ENCODE measurements at places on chromosomes 2 and 18.

DNA sequence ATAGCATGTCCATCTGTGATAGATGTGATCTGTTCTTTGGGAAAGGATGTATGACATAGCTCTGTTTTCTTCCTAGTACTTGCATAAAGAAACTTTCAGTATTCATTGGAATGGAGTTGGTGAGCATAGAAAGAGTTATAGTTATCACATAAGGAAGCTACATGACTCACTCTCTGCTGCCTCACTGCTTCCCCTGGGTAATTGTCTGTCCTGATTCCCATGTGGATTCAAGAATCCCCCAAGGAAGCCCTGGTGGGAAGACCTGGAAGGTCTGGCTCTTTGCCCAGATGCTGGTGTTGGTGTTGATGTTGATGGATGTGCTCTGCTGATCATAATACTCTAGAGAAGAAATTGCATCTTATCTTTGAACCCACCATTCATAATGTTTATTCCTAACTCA, 60.6 kb downstream of the PTPN4 start:
- no peak for DNase-seq

DNA sequence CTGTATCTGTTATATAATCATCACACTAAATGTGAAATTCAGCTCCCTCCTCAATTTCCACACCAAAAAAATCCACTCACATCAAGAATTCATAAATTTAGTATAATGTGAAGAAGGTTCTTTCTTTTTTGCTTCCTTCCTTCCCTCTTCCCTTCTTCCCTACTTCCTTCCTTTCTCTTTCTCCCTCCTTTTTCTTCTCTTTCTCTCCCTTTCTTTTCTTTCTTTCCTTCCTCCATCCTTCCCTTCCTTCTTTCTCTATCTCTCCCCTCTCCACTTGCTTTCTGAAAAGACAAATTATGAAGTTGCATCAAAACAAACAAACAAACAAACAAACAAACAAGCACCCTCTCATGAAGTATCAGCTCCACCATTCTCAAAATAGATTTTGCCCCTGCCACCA, 290.0 kb downstream of the PDE11A start:
- no peak for DNase-seq

- DNase-seq = no peak
Observed at GRCh38 chr18:76394780-76395476, 100.1 kb downstream of the ZNF516 start.

DNA sequence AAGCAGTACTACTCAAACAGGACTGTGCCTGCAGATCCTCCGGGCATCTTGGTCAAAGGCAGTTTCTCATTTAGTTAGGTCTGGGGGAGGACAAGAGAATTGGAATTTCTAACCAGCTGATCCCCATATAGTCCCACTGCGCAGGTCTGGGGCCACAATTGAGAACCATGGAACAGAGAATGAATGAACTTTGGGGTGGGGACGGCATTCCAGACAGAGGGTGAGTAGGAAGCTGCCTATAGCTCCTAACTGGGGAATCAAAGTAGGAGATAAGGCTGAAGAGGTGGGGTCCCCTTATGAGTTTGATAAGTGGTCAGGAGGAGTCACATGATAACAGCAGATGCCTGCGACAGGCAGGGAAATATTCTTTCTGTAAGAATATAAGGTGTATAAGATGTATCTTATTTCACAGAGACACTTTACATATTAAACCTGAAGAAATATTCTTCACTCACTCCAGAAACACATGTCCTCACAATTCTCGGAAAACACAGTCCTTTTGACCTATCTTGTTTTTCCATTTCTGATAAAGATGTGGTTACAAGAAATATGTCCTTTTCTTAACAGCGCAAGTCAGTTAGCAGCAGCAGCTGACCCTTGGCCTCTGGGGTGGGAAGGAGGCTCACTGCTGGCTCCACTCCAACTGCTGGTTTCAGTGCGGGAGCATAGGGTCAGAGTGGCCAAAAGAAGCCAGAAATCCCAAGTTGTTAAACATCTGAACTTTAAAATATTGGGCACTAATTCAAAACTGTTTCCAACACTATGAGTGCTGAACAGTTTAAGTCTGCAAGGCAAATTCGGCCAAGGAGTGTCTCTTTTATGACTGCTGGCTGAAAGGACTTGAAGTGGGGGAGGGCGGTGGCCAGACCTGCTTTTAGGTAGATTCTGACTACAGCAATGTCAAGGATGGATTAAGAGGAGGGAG, 12.6 kb upstream of the TMEM214 start:
- no peak for DNase-seq

GRCh38 chr2:20314562-20315501, 35.8 kb downstream of the PUM2 start:
- no peak for DNase-seq

DNA sequence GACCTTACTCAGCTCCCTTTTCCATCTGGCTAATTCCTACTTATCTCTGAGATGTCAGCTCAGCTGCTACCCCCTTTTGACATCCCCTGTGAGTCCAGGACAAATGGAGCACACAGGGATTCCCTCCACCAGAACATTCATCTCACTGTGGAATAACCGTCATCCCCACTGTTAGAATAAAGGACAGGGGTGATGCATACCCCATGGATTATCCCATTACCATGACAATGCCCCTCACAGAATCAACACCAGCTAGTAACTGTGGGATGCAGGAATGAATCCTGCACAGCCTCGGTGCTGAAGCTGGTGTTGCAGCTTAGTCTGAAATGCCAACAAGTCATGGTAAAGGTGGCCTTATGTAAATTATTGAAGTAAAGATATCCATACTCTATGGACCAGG, 624.8 kb upstream of the RAB6C start:
- DNase-seq = no peak

- DNase-seq = no peak
Observed at GRCh38 chr2:197013098-197013497, 86.6 kb upstream of the PGAP1 start.

GRCh38 chr2:174312581-174313234, 22.0 kb upstream of the SP9 start:
- DNase-seq = no peak

DNA sequence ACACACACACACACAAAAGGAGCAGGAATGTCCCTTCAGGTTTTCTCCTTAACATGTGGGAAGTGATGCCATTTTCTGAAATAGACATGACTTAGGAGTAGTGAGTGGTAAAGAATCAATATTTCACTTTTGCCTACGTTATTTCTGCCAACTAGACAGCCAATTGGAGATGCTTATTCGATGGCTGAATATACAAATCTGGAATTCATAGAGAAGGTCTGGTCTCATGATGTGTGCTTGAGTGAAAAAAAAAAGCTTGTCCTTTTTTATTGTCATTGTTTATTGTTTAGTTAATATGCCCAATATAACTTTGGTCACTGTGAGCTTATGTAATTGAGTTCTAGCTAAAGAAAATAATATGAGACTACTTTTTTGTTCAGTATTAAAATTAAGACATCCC, 284.3 kb downstream of the GULP1 start:
- DNase-seq = no peak

DNA sequence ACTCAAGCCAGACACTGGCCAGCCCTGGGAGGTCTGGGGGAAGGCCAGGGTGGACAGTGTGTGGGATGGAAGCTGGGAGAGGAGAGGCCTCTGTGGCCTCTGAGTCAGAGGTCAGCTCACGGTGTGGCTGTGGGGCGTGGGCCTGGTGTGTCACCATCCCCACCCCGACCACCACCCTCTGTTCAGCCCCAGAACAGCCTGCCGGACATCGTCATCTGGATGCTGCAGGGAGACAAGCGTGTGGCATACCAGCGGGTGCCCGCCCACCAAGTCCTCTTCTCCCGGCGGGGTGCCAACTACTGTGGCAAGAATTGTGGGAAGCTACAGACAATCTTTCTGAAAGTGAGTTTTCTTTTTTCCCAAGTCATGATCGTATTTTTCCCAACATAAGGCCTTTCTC, 110.5 kb downstream of the DYSF start:
- DNase-seq = no peak

DNA sequence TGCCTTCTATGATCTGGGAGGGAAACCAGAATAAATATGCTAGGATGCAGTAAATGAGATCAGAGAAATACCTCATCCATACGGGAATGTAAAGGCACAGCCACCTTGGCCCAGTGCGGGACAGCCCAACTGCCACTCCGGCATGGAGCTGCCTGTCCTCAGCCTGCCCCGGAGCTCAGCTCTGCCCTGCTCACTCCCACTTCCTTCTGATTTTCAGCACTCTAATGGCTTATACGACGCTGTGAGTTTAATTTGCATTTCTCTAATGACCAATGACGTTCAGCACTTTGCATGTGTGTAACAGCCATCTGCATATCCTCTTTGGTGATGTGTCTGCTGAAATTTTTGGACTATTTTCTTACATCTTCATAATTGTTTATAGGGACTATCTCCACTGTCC, 172.5 kb upstream of the RAB6C start:
- DNase-seq = no peak

GRCh38 chr18:36757081-36757480, 71.7 kb downstream of the TPGS2 start:
- no peak for DNase-seq

DNA sequence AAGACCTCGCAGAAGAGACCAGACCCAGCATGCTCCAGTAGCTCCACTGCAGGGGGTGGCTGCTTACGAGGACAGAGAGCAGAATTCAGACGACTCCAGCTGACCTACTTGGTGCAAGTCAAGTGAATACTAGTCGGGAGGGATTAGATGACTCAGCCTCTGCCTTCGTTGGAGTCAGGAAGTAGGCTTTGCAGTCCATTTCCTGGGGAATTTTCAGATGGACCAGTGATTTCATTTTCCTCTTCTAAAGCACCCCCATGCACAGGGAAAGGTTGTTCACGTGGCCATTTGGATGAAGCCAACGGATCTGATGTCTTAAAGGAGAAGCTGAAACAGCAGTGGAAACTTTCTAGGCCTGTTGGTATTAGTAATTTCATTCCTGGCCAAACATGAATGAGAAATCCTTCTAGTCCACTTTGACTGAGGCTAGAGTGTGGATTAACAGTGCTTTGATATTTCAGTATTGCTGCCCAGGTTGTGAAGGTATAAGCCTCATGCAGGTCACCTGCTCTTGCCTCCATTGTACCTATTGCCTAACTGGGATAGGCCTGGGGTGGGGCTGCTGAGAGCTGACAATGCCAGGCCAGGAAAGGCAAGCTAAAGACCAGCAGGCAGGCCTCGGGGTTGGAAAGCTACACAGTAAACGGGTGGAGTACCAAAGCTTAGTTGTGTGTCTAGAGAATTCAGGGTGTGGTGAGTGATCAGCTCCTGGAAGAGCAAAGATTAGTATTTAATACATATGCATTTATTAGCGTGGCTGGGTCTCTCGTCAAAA, 117.6 kb upstream of the FOSL2 start:
- no peak for DNase-seq

GRCh38 chr2:219175928-219176817, 552 bp downstream of the CNPPD1 start:
- DNase-seq = peak; percentile 42

DNA sequence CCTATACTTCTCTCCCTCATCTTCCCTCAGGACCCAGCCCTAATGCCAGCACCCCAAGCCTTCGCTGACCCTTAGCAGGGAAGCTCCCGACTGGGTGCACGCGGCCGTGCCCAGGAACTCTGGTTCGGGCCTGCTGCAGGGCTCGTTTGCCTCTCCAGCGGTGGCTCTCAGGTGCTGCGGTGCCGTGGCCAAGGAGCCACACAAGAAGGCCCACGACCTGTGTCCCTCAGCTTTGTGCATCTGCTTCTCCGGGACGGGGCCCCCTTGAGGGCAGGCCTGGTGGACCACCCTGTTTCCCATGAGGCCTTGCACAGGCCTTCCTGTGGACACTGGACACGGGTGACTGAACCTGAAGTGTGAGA, 17.7 kb downstream of the BOK start:
- DNase-seq = no peak

GRCh38 chr18:45237343-45238098, 377.8 kb upstream of the SLC14A2 start:
- DNase-seq = no peak

DNA sequence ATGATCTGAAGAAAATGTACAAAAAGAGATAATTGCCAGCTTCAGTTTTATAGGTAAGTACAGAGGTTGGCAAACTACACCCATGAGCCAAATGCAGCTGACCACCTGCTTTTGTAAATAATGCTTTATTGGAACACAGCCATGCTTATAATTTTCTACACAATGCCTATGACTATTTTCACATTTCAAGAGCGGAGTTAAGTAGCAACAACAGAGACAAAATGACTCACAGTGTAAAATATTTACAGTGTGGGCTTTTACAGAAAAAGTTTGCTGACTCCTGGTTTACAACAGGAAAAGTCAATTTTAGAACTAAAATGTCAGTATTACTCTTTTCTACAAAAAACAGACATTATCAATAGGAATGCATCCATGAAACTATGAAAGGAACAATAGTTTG, 26.0 kb downstream of the CWC22 start:
- DNase-seq = no peak

GRCh38 chr2:191569025-191569424, 108.9 kb upstream of the NABP1 start:
- DNase-seq = no peak

- DNase-seq = peak; percentile 32
Observed at GRCh38 chr2:207254591-207255464, 89.1 kb upstream of the KLF7 start.

- DNase-seq = no peak
Observed at GRCh38 chr18:47391665-47392064, 140.2 kb upstream of the SKOR2 start.

DNA sequence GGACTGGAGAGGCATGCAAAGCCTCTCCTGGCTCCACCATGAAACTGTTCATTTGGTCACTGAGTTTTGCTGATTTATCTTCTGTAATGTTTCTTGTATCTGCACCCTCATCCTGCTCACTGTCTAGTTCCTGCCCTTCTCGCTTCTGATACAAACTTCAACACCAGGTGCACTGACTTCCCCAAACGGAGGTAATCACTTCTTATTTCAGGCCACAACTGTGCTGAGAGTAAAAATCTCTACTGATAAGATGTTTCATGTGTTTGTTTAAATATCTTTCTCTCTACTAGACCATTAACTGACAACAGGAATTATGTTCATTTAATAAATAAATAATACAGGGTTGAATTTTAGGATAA, 10.9 kb upstream of the NT5C1B start:
- no peak for DNase-seq

GRCh38 chr2:192098814-192099491, 95.8 kb downstream of the TMEFF2 start:
- DNase-seq = no peak

GRCh38 chr2:236415684-236416444, 151.7 kb upstream of the ASB18 start:
- DNase-seq = no peak

DNA sequence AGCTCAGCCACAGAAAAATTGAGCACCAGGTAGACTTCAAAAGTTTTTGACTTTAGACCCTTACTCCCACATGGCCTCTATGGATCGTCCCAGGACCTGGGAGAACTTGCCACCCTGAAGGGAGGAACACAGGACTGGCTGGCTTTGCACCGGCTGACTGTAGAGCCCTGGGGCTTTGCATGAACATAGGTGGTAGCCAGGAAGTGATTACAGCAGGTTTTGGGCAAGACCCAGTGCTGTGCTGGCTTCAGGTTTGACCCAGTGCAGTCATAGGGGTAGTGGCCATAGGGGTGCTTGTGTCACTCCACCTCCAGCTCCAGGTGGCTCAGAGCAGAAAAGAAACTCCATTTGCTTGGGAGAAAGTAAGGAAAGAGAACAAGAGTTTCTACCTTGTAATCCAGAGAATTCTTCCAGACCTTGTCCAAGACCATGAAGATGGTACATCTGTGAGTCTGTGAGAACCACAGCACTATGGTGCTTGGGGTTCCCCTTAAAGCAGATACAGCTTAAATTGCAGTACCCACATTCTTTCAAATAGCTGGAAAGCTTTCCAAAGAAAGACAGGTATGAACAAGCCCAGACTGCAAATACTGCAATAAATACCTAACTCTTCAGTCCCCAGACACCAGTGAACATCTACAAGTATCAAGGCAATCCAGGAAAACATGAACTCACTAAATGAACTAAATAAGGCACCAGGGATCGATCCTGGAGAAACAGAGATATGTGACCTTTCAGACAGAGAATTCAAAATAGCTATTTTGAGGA, 13.0 kb upstream of the SESTD1 start:
- no peak for DNase-seq

All from activated CD4-positive, alpha-beta T cell treated with anti-CD3 and anti-CD28 coated beads, Interleukin-2, amount 50 U/mL, for 48 hours (primary cell).